ENCODE measurements at places on chromosomes 13 and 19. TPM values are rescaled to one million over a fixed set of nuclear protein-coding genes. Genes with fewer than 3 reads are reported as not detected.

PTH2 gene
- total RNA-seq, result not detected

LHB gene
- not detected for total RNA-seq

LCP1 gene
- 1,093 TPM for total RNA-seq

CBARP gene
- 0.10 TPM for total RNA-seq

SBK2 gene
- not detected for total RNA-seq

MIA gene
- not detected for total RNA-seq

PTPRH gene
- 0.07 TPM for total RNA-seq

All from T-helper 1 cell treated with Interleukin-12 subunit alpha and Interleukin-12 subunit beta and Interleukin-4 antibody, amounts not matched to agents 30 ng/mL and 1 ng/mL, for 36 hours (primary cell).